Hematopoietic multipotent progenitor cell (in vitro differentiated cells): ENCODE measurements at places on chromosomes 2 and 18.

- DNase-seq: peak; percentile 77
Observed at GRCh38 chr2:197803033-197803444, 1.4 kb upstream of the PLCL1 start.

- no peak for DNase-seq
Observed at GRCh38 chr18:55455938-55456337, 132.1 kb downstream of the TCF4 start.

GRCh38 chr2:74447230-74447999, 5.7 kb upstream of the RTKN start:
- no peak for DNase-seq

- no peak for DNase-seq
Observed at GRCh38 chr18:35049111-35050027, 8.2 kb downstream of the MAPRE2 start.

DNA sequence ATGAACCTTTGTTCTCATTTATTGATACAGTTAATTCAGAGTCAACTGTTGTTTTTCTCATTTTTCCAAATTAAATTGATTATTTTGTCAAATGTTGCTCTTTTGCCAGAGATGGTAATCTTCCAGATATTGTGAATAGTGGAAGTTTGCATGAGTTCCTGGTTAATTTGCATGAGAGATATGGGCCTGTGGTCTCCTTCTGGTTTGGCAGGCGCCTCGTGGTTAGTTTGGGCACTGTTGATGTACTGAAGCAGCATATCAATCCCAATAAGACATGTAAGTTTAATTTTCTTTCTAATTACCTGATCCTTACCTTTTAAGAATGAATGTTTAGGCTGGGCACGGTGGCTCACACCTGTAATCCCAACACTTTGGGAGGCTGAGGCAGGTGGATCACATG, 7.8 kb downstream of the CYP20A1 start:
- DNase-seq: no peak

DNA sequence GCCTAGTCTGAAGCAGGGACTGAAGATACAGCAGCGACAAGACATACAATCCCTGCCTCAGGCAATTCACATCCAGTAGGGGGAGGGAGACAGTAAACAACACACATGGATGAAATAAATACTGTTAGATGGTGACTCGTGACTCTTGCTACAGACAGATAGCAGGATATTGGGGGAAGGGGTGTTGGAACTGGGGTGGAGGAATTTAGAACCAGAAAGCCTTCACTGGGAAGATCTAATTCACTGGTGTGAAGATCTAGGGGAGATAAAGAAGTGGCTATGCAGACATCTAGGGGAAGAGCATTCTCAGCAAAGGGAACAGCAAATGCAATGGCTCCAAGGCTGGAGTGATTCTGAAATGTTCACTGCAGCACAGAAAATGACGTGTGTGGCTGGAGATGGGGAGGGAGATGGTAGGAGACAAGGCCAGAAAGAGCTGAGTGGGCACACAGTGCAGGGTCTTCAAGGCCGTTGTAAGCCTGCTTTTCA, 52.6 kb upstream of the TMEM163 start:
- DNase-seq: no peak

- no peak for DNase-seq
Observed at GRCh38 chr2:224922142-224922727, 120.0 kb downstream of the DOCK10 start.

GRCh38 chr2:127455566-127456493, 37.6 kb downstream of the PROC start:
- no peak for DNase-seq

DNA sequence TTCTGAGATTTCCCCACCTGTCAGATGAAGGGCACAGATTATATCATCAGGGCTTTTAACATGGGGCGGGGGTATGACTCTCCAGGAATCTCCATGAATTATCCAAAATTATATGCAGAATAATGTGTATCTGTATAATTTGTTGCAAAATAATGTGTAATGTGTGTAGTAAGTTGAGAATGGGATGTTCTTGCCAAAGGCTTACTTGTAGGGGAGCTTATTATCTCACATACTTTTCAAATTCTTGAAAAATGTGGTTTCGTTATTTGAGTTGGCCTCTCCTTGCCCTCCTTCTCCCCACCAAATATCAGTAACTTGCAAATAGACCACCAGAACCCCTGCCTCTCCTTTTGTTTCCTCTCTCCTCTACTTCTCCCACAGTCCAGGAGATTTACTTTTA, 35.6 kb downstream of the UBR3 start:
- no peak for DNase-seq

DNA sequence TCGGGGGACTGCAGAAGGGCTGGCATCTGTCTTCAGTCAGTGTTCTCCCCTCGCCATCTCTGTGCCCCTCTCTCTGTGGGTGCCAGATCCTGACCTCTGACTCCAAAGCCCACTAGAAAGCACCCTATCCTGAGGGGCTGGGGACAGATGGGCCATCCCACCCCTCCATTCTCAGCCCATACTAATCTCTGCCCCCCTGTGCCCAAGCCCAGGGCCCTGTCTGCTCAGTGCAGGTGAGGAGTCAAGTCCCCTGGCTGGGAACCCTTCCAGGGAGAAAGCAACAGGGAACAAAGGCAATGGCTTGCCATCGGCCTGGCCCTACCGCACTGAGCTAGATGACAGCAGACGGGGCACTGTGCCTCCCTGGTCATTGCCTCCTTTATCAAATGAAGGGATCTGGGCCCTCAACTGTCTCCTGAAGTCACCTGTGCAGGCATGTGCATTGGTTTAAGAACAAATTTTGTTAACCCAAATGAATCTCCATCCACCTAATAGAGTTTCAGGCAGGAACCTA, 42.7 kb upstream of the ID2 start:
- DNase-seq: no peak

GRCh38 chr2:67286981-67287759, 110.0 kb upstream of the ETAA1 start:
- DNase-seq: no peak

DNA sequence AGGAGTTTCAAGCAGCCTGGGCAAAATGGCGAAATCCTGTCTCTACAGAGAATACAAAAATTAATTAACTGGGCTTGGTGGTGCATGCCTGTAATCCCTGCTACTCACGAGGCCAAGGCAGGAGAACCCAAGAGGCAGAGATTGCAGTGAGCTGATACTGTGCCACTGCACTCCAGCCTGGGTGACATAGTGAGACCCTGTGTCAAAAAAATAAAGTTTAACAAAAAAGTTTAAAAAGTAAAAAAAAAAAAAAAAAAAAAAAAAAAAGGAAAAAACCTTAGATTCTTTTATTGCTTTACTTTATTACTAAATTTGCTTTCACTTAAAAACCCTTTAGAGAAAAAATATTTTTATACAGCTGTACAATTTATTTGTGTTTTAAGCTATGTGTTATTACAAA, 10.7 kb downstream of the CREB1 start:
- no peak for DNase-seq

DNA sequence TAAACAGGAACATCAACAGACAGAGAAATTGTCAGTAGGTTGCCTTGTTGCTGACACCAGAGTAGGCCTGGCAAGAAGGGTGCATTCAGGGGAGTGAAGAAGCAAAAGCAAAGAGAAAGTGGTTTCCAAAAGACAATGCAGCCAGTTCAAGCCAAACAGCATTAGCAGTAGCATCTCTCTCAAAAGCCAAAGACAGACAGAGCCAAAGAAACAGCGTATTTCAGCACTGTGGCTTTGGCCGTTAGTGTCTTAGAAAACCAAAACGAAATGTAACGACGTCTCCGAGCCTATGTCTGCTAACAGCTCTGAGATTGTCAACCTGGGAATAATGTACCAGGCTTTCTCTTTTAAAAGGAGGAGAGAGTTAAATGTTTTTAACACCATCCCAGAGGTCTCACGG, 178.6 kb downstream of the NRP2 start:
- DNase-seq: no peak

DNA sequence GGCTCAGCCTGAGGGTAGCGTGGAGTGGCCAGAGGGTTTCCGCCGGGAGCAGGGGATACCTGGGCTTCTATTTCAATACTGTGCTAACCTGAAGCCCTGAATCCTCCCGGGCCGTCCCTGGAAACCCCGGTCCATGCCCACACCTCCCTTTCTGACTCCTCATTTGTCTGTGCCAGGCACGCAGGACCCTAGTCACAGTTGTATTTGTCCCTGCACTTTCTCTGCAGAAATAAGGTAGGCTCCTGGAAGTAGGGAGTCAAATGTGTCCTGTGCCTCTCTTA, 418.8 kb upstream of the HS6ST1 start:
- no peak for DNase-seq

- DNase-seq: no peak
Observed at GRCh38 chr2:8453904-8454302, 228.0 kb upstream of the ID2 start.

- no peak for DNase-seq
Observed at GRCh38 chr2:74685408-74685807, 31.4 kb downstream of the SEMA4F start.

GRCh38 chr2:219596954-219597551, 604 bp upstream of the STK11IP start:
- no peak for DNase-seq

GRCh38 chr2:191087311-191087710, 63.5 kb downstream of the STAT4 start:
- no peak for DNase-seq
